Astrocyte of the cerebellum (primary cell): ENCODE measurements at places on chromosomes 11 and 22.

DNA sequence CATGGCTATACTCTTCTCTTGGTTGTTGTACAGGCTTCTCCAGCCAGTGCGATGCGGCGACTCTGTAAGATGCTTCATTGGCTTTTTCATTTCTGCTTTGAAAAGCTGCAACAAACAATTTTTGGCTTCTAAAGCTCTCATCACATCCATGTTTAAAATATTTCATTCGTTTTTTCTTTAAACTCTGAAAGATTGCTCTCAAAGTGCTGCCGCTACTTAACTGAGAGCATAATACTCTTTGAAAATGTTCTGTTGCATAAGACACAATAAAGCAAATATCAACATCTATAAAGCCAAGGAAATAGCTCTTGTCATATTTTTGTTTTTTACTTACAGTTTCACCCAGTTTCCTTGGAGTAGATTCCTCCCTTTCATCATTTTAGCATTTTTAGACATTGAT lies 468.3 kb downstream of the TBC1D22A start:
- no peak for DNase-seq

GRCh38 chr11:2991452-2992233 lies 486 bp downstream of the NAP1L4 start:
- DNase-seq: no peak

GRCh38 chr11:12743834-12744449 lies 69.7 kb downstream of the TEAD1 start:
- no peak for DNase-seq

DNA sequence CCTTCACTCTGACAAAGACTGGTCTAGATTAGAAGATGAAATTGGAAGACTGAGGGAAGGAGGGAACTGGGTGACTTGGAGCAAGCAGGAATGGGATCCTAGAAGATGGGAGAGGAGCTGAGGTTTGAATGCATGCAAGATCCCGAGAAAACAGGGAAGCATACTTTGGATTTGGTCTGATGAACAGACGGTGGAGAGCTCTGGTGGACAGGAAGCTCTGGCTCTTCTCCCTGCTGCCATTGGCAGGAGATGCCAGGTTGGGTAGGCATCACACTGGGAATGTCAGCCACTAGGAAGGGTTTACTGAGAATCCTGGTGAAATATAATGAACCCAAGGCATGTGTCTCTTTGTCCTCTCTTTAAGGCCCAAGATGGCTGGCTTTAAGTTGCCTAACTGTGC lies 16.5 kb downstream of the NAV2 start:
- DNase-seq: no peak

DNA sequence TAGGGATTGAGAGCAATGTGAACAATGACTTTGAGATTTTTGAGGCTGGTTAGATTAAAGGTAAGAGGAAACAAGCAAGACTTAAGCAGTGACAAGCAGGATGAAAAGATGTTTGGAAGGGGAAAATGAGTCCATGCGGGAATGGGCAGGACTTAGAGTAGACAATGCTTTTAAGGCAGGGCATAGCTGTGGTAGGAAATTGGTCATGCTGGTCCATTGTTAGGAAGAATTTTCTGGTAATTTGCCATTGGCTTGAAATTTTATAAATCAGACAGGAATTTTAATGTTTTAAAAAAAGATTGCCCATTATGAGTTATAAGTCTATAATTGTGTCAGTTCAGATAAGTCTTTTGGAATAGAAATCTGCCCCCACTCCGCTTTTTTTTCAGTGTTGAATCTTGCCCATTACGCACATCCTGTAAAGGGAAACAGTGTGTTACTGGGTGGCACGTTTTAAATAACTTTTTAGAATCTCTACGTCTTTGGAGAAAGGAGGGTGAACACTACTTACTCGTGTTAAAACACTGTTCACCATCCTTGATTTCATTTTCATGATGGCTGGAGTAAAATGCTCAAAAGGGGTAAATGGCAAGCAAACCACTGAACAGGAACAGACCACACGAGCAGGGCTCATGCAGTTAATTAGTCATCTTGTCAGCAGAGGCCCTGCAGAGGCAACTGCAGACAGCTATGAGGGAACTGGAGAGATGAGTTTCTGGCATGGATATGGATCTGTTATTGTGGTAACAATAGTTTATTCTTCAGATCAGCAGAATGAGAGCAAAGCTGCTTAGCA lies 25.0 kb downstream of the SWAP70 start:
- DNase-seq: peak; percentile 80

- DNase-seq: no peak
These were observed 16.6 kb downstream of the YPEL1 start for GRCh38 chr22:21719024-21719423.

GRCh38 chr11:35553831-35554230 lies 28.4 kb upstream of the PAMR1 start:
- DNase-seq: peak; percentile 90

- peak; percentile 86 for DNase-seq
These were observed 17.1 kb downstream of the MAFF start for GRCh38 chr22:38218661-38219622.

DNA sequence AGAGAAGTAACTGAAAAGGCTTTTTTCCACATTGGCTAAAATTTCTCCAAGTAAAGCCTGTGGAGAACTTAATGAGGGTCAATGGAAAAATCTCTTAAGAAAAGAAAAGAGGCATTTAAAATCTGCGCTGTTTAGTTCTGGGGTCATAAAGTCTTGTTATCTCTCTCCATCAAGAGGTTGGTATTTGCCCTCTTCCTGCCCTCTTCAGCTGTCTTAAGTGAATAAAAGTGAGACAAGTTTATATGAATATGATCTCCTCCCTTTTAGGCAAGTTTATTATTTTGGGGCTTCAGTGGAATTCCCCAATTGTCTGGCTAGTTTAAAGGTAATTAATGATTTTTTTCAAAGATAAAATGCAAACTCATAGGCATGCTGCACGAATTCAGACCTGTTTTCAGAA lies 89.6 kb downstream of the ARL14EP start:
- DNase-seq: no peak

- DNase-seq: no peak
These were observed 100.2 kb upstream of the LMO1 start for GRCh38 chr11:8363921-8364320.

DNA sequence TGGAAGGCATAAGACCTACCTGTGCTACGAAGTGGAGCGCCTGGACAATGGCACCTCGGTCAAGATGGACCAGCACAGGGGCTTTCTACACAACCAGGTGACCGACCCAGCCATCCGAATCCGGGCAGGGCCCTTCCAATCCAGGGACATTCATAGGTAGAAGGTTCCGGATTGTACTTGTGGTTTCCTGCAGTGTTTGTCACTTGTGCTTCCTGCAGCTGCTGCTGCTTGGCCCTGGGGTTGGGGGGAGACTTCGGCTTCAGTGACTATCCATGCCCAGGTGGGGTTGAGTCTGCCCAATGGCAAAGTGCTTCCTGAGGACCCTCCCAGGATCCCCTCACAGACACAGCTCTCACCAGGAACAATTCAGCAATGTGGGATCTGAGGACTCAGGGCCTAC lies 2.2 kb downstream of the APOBEC3A start:
- no peak for DNase-seq

GRCh38 chr11:124398924-124399323 lies at the start of gene OR8B3:
OR8B3 (minus strand) TSS chr11:124399024; CDS start chr11:124397351, 1,673 bp downstream.
- DNase-seq: no peak

DNA sequence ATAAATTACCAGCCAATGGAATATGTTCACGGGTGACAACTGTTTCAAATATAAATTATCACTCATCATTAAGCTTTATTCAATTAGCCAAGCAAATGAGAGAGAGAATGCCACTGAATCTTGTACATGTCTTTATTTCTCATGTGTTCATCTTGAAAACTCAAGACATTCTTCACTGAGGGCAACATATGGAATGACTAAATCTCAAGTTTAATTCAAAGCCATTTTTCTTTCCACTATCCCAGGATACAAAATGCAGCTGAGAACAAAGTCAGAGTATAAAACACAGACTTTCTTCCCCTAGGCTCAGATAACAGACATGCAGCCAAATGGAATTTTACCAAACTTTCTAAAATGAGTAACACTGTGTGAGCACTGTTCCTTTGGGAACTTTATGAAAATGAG lies 12.1 kb upstream of the BBOX1 start:
- DNase-seq: no peak

DNA sequence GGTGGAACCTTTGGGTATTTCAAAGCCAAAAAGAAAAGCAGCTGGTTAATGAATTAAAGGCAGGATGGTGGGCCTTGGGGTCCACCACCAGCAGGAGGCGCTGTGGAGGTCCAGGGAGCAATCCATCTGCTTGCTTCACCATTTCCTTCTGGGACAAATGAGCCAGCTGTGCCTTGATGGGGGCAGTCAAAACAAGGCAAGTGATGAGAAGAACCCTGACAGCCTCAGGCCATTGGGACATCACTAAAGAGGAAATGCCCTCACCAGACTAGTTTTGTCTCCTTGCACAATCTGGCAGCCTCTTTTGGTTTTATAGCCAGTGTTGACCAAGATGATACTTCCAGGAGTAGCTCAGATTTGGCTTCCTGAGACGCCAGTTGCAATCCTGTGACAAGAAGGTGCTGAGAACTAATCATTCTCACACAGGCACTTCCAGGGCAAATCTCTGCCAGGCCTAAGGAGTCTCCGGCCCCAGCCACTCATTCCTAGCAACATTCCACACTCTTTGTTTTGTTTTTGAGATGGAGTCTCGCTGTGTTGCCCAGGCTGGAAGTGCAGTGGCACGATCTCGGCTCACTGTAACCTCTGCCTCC lies 38.2 kb upstream of the WEE1 start:
- no peak for DNase-seq

- DNase-seq: no peak
These were observed 128.7 kb downstream of the CTTN start for GRCh38 chr11:70527046-70527395.

GRCh38 chr11:69295079-69295994 lies 1.4 kb downstream of the MYEOV start:
- DNase-seq: no peak

- no peak for DNase-seq
These were observed 51.7 kb downstream of the TTC17 start for GRCh38 chr11:43410394-43410793.

DNA sequence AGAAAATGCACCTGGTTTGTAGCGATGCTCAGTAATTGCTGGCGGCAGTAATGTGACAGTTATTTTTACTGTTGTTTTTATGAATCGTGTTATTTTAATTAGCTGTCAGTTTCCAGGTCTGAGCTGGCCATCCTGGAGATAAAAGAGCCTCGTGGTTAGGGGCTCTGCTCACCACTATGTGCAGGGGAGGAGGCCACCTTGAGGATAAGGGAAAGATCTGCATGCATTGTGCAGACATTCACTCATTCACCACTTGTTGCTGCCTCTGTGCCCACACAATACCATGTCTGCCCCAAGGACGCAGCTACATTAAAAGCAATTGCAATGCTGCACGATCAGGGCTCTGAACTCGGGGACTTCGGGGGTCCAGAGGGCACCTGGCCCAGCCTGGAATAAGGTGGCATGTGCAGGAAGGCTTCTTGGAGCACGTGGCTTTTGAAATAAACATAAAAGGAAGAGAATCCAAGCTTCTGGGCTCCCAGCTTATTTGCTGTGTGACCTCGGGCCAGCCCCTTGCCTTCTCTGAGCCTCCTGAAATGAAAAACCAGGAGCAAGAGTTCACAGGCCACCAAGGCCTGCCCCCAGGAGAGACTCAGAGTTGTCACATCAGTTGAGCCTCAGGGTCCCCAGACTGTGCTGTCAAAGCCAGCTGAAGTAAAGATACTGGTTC lies 44.7 kb upstream of the SHISAL1 start:
- no peak for DNase-seq

- DNase-seq: no peak
These were observed 26.7 kb upstream of the BDNF start for GRCh38 chr11:27726981-27727380.

DNA sequence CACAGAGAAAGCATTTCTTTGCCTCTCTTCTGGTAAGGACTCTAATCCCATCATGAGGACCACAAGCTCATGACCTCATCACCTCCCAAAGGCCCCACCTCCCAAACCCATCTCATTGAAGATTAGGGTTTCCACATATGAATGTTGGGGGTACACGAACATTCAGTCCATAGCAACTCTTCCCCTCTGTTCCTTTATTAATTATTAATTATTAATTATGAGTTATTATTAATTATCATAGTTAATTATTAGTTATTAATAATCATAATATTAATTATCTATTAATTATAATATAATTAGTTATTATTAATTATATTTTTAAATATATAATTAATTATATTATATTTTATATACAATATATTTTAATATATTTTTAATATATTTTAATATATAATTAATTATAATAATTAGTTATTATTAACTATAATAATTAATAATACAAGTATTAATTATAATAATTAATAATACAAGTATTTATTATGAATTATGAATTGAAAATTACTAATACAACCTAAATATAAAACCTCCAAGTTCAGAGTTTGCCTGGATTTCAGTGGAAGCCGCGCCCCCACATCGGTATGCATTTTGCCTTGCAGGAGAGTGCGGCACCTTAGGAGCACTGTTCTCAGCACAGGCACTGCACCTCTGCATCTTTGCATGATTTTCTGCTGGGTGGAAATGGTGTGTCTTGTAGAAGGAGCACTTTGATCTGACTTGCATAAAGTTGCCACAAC lies 128.0 kb upstream of the FGF3 start:
- DNase-seq: no peak

DNA sequence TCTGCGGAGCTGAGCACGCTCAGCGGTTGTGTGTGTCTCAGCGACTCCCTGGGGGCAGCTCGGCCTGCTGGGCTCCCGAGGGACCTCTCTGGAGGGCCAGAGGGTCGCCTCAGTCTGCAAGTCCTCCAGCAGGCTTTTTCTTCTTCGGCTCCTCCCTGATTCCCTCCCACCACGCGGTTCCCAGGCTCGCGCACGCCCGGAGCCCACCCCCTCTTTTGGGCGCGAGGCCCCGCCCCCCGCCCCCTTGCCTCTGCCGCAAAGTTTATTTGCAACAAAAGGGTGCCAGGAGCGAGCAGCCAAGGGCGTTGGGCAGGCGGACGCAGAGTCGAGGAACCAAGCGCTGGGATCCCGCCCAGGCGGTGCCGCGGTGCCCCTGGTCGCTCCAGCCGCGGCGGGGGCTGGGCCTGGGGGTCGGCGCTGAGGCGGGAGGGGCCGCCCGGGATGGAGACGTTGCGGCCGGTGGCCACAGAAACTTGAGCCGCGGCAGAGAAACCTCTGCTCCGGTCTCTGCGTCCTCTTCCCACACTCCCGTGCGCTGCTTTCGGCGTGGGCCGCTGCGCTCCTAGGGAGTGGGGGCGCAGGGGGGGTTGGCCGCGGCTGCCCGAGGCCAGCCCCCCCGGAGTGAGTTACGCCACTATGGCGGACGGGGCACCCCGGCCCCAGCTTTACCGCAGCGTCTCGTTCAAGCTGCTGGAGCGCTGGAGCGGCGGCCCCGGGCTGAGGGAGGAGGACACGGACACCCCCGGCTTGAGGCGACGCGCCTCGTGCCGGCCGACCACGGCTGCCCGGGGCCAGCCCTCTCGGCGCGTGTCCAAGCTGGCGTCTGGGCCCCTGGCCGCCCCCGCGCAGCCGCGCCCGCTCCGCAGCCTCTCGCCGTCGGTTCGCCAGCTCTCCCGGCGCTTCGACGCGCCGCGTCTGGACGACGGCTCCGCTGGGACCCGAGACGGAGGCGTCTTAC lies at the start of gene ARHGEF17:
TSS of gene ARHGEF17 (plus strand) at position 274 of the 958 bp plus-strand sequence. CDS start at position 637, 363 bp downstream.
- no peak for DNase-seq
